CD4-positive, alpha-beta T cell treated with Interleukin-10 for 1 hour (primary cell): ENCODE measurements at places on chromosomes 3 and 15.

GRCh38 chr3:178458313-178459037 is 77.8 kb upstream of the KCNMB2 start:
- no peak for DNase-seq

DNA sequence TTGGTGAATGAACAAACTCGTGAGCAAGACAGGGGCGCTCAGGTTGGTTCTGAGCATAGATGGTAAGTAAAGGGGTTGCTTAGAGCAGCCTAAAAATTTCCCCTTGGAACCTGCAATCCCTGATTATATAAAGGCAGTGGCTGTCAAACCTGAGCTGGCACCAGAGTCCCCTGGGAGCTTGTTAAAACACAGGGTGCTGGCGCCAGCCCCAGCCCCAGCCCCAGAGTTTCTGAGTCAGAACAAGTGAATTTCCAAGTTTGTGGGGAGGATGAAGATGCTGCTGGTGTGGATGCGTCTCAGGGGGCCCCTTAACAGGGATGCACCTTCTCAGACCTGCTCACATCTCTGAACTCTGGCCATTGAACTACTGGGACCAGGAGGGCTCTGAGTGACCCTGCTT is 48.2 kb downstream of the FEM1B start:
- DNase-seq, result no peak

GRCh38 chr3:178079966-178080365 is 456.3 kb upstream of the KCNMB2 start:
- DNase-seq, result no peak

DNA sequence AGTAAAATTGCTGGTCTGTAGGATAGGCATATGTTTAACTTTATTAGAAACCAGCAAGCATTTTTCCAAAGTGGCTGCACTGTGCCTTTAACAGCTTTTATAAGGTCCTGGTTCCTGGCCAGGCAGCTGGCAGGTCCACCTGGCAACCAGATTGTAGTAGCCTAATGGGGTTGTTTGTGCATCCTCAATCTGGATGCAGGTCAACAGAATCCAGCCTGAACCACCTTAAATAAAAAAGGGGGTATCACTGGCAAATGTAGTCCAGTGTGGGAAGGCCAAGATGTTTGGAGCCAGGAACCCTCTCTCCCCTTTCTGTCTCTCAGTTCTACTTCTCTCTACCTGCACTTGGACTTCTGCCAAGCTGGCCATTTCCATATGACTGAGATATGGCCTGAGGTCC is 200.3 kb downstream of the ZNF621 start:
- no peak for DNase-seq

DNA sequence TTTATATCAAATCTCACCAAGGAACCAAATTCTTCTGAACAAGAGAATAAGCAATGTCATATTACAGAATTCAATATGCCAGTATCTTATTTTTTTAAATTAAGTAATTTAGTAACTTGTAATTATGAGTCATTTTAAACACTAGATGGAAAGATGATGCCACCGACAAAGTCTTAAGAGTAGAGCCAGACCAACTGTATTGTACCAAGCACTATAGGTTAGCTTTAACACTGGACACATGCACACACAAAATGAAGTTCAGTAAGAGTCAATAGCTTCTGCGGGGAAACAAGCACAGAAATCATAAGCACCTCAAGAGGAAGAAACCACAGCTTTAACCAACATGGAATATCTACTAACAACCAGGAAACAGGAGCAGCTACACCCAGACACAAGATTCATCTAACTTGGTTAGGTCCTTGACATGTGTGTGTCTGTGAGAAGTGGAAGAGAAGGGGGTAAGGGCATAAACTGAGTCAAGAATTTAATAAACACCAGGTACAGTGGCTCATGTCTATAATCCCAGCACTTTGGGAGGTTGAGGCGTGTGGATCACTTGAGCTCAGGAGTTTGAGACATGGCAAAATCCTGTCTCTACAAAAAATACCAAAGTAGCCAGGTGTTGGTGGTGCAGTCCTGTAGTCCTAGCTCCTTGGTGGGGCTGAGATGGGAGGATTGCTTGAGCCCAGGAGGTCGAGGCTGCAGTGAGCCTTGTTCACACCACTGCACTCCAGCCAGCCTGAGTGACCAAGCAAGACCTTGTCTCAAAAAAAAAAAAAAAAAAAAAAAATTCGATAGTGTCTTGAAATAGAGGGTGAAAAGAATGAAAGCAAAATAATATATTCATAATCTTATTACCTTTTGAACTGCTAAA is 28.9 kb downstream of the DENND4A start:
- no peak for DNase-seq

- no peak for DNase-seq
Measured at GRCh38 chr3:71142441-71143161, 440.9 kb downstream of the FOXP1 start.

GRCh38 chr15:71509139-71509538 is 301.2 kb upstream of the NR2E3 start:
- DNase-seq, result no peak

DNA sequence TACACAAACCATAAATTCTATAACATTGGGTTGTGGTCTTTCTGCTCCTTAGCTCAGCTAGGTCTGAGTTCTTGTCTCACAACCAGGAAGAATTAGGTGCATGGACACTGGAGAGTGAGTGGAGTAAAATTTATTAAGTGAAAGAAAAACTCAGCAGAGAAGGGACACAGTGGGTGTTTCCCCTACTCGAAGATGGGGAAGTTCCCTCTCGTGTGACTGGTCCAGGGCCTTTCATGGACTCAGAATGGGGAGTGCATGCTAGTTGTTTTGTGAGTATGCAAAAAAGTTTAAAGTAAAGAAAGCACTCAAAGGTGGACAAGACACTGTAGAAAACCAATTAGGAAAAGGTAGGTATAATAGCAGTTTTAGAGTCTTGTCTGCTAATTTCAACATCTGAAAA is 215.5 kb upstream of the RORA start:
- DNase-seq, result no peak

DNA sequence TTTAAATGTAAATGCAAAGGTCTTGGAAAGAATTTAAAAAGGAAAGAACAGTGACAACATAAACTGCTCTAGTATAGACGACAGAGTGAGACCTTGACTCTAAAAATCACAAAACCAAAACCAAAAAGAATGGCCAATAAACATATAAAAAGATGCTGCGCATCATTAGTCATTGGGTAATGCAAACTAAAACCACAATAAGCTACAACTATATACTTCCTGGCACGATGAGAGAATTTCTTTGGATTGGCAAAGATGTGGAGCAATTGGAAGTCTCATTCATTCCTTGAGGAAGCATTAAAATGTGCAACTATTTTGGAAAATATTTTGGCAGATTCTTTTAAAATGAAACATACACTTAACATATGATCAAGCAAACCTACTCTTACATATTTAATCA is 98.7 kb upstream of the ZPLD1 start:
- no peak for DNase-seq

DNA sequence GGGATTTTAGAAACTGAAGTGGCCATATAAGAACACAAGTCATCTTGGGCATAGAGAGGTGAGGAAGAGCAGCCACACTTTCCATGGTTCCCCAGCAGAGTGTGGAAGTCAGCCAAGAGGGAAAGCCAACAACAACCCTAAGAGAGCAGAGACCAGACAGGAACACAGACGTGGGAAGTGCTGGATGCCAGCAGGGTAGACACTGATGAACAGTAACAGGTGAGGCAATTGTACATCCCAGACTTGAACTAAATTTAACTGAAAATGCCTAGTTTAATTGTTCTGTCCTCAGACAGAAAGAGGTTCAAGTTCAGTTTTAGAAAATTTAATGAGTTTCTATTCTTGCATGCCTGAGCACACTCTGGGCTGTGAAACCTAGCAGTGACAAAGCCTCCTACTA is 212.1 kb downstream of the ATP8B4 start:
- no peak for DNase-seq
